ENCODE measurements at places on chromosomes 3 and 15.

DNA sequence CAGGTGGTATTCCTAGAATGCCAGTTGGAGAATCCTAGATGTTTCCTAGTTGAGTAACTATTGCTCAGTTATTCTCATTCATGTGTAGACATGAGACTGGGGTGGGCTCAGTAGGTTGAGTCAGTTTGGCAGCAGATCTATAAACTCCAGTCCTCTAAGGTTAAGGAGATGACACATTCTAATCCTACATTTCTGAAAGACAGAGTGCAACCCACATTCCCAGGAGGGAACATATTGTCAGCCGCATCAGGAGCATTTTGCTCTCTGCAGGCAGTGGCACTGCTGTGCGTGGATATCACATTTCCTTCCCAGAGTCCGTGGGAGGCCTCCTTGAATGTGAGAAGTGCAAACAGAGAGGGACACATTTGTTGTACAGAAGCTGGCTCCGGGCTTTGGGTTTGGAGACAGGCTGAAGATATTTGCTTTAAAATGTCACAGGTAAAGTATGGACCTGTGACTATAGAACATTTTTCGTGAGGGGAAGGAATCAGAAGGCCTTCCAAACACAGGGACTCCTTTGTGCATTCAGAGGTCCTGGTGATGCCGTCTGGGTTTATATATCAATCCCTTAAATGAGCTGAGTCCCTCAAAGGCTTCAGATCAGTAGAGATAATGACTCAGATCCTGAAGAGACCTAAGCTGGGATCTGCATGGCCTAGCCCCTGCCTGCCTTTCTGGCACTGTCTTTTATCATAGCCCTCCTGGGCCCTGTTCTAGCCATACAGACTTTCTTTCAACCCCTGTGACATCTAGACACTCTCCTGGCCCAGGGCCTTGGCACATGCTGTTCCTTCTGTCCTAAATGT, 156.5 kb downstream of the CADPS start:
- DNase-seq: no peak

DNA sequence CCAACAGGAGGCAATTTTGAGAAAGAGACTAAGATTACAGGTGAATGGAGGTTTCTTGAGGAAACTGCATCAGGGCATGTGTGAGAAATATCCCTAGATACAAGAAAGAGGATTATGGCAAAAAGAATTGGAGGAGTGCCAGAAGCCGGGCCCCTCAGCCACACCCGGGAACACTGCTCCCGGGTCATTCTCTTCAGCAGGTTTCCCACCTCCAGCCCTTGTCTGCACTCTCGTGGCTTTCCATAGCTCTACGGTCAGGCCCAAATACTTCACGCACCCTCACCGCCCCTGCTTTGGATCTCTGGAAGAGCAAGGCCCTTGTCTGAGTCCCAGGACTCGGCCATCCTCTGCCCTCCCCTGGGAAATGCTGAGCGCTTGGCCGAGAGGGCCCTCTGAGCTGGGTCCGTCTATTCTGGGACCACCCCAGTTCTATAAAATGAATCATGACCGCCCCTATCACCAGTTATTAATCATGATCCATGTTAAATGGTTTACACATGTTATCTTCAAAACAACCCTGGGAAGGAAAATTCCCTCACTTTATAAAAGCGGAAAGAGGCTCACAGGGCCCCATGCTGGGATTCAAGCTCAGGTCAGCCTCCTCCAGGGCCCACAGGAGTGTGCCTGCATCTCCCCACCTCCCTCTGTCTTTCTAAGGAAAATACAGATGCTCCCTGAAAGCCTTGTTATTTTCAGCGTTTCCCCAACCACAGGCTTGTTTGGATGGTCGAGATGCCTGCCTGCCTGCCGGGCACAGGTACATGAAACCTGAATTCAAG, 38.8 kb upstream of the SPTBN5 start:
- no peak for DNase-seq

- DNase-seq: no peak
Measured at GRCh38 chr15:37929238-37929637, 5.2 kb upstream of the TMCO5A start.

GRCh38 chr15:25431836-25432561, 6.8 kb downstream of the UBE3A start:
- no peak for DNase-seq

Data from thoracic aorta (tissue), 2 donors.